Activated T-helper 1 cell treated with anti-CD3 and anti-CD28 coated beads, Interleukin-2, amount 50 U/mL, for 16 hours (primary cell): ENCODE measurements at places on chromosomes 3 and 15.
A peak's percentile ranks its signal among the peaks of the same experiment; 100 is the strongest.

DNA sequence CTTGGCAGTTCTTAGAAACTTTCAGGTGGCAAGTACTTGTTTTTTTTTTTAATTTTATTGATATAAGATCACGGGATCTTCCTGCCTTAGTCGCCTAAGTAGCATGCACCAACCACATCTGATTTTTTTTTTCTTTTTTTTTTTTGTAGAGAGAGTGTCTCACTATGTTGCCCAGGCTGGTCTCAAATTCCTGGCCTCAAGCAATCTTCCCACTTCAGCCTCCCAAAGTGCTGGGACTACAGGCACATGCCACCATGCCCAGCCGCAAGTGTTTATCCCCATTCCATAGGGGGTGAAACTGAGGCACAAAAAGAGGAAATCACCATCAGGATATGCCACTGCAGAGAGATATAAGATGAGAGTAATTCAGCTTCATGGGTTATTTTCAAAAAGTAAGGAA, 102.9 kb downstream of the IGF2BP2 start:
- DNase-seq: no peak

GRCh38 chr15:66641485-66642315, 60.3 kb upstream of the SMAD6 start:
- no peak for DNase-seq

DNA sequence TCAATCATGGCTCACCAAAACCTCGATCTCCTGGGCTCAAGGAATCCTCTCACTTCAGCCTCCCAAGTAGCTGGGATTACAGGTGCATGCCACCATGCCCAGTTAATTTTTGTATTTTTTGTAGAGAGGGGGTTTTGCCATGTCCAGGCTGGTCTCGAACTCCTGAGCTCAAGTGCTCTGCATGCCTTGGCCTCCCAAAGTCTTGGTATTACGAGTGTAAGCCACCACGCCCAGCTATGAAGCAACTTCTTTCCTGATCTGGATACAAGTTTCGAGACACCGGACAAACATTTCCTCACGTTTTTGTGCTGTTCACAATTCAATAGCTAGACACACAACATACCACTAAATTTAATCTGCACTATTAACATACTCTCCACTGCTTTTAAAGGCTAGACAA, 3.4 kb upstream of the SYNM start:
- DNase-seq: no peak

DNA sequence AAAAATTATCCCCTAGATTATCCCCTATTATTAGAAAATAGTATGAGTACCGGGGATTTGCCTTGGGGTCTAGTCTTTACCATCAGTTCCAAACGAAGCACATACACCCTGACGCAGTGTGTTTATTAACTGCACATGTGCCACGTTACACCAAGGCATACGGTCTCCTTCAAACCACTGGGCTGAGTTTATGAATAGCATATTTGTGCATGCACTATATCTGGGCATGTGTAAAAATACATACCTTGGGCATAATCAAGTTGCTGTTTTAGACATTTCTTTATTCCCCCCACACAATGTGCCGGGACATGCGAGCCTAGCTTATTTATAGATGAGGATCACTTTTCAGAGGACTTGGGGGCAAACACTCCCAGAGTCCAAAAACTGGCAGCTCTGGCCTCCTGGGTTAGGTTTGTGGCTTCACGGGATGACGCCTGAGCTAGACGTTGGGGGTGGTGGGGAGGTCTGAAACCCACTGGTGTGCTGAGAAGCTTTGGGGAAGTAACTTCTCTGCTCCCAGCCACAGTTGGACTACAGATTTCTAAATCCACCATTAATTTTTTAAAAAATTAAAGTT, 16.2 kb downstream of the IGDCC4 start:
- no peak for DNase-seq

DNA sequence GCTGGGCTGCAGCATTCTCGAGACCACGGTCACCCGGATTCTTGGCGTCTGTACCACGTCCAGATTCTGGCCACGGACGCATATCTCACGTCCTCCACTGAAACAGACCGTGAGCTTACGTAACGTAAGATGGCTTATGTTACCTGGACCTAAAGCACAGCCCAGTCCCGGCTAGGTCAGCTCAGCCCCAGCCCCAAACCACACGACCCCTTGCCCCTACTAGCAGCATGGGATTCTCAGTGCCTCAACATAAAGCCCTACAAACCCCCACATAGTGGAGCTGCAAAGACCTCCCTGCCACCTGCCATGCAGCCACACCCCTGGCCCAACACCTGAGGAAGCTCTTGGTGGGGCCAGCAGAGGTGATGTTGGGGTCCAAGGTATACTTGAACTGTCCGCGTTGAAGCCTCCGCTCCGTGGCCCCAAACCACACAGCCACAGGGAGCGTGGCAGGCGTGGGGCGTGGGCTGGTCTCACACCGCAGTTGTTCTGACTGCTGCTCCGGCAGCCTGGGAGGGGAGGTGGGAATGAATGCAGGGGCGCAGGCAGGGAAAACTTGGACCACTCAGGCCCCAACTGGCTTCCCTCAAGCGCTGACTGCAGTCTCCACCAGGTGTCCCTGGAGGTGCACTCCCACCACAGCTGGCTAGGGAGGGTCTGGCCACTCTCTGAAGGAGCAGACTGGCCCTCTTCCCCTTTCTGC, 14.5 kb downstream of the PLXNB1 start:
- DNase-seq: no peak

DNA sequence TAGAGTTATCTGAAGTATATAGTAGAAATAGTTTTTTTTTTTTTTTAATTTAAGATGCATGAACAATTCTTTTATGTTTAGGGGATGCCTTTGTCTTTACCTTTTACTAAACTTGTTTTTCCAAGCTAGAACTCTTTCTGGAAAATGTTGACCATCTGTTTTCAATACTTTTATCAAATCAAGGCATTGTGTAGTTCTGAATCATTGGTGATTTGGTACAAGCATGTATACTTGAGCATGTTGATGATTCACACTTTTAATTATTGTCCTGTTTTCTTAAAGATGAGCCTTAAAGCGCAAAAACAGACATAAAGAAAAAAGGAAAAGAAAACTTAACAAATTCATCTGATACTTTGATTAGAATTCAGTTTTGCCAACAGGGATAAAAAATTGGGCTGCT, 28.3 kb downstream of the PDCD6IP start:
- DNase-seq: no peak

- no peak for DNase-seq
Measured at GRCh38 chr3:50557915-50558314, 9.6 kb downstream of the C3orf18 start.

- DNase-seq: no peak
Measured at GRCh38 chr3:64265646-64266045, 40.4 kb upstream of the PRICKLE2 start.

DNA sequence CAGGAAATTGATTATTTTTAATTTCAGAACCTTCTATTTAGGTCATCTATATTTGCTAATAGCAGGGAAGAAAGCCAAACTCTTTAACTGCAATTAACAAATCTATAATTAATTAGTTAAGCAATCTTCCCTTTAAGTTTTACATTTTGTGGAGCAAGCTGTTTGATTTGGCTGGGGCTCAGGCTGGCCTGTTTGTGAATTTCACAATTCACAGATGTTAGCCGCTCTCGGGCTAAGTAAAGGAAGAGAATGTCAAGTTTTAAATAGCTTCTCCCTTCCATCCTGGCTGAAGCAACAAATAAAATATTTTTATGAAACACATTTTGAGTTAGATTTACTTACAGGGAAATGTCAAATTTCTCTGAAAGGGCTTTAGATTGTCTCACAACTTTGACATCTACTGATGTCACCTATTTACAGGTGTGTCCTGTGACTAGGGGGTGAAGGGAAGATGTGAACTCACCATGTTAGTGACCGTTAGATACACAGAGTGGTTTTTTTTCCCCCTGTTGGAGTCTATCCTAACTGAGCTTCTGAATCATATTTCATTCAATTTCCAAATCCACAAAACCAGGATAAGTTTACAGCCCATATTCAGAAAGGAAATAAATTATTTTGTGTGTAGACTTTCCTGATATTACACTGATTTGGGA, 1.3 kb upstream of the TP63 start:
- DNase-seq: no peak

- no peak for DNase-seq
Measured at GRCh38 chr3:194328053-194328657, 23.0 kb downstream of the CPN2 start.

- no peak for DNase-seq
Measured at GRCh38 chr3:171620825-171621434, 160.7 kb upstream of the TNIK start.

GRCh38 chr3:9167222-9167621, 82.2 kb downstream of the SRGAP3 start:
- DNase-seq: no peak

GRCh38 chr3:127031845-127032244, 48.9 kb downstream of the PLXNA1 start:
- no peak for DNase-seq

- DNase-seq: no peak
Measured at GRCh38 chr3:55947406-55947805, 460.3 kb upstream of the WNT5A start.

DNA sequence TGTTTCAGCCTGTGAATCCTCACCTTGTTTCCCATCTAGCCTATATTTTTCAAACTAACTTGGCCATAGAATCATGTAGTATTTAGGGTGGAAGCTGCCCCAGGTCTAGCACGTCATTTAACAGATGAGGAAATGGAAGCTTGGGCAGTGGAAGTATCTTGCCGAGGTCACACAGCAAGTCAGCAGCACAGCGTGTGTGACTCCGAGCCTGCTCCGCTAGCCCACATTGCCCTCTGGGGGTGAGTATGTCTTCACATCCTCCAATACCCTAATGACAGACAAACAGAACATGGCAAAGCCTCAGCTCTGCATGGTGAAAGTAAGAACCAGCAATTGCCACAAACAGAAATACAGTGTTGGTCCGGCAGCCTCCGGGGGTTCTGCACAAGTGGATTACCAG, 2.2 kb upstream of the CCR5 start:
- DNase-seq: peak; percentile 46

DNA sequence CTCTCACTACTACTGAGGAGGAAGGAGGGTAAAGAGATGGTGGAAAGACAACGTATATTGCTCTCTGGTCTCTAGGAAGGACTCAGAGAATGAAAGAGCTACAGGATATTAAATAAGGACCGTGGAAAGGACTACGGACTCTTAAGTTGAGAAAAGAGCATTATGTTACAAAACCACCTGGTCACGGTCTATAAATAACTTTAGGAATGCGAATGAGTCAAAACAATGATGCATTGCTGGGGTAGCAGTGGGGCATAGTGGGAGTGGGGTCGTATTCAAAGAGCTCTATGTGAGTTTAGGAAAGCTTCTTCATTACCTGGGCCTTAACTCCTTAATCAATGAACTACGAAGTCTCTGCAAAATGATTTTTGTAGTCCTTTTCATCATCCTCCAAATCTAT, 295.7 kb upstream of the SOX14 start:
- no peak for DNase-seq

DNA sequence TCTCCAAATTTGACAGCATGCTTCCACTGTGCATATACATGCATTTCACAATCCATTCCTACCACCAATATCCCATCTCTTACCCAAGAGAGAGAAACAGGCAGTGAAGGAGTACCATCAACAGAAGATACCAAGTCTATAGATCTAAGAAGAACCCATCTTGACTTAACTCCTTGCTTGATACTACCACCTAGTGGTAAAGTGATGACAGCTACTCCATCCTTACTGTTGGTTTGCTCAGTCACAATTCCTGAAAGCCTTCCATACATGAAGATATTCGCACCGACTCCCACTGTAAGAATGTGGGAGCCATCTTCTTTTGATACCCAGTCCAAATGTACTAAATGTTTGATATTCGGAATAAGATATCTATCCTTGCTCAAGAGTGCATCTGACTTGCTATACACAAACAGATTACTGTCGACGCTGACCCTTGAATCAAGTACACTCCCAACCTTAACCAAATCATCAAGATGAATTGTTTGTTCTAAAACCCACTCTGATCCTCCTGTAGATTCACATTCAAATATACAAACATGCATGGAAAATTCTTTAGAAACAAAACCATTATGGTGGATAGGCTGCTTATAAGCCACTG, 123.1 kb downstream of the DMXL2 start:
- DNase-seq: no peak

- DNase-seq: no peak
Measured at GRCh38 chr3:168455814-168456213, 360.1 kb upstream of the GOLIM4 start.

GRCh38 chr3:16513141-16514020, at the start of gene RFTN1:
Gene RFTN1 (minus strand): TSS chr3:16513699. CDS start chr3:16493869, 19,830 bp downstream.
- peak; percentile 9 for DNase-seq

- DNase-seq: no peak
Measured at GRCh38 chr3:5458526-5458925, 271.0 kb downstream of the EDEM1 start.

- no peak for DNase-seq
Measured at GRCh38 chr3:38120693-38121450, 16.1 kb downstream of the ACAA1 start.

DNA sequence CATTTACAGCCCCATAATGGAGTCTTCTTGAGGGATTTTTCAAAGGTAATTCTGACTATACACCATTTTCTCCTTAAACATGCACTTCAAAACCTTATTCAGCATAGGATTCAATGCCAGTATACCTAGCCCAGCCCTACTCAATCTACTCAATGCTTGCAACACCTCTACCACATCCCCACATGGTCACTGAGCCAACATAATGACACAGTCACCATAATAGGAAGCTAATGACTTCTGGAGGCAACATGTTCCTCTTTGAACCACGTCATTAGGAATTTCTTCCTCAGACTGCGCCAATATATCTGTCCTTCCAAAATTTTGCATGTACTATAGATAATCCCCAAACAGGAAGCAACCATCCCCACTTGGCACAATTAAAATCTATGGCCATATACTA, 153.9 kb upstream of the SETMAR start:
- DNase-seq: no peak

DNA sequence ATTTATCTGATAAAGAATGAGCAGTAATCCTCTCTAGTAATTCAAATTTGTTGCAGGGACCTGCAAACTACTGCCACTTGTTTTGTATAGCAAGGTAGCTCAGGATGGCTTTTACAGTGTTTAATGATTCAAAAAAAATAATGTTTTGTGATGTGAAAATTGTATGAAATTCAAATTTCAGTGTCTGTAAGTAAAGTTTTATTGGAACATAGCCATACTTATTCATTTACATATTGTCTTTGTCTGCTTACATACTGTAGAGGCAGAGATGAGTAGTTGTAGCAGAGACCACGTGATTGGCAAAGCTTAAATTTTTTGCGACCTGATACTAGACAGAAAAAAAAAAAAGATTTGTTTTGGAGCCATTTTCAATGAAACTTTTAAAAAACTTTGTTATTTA, 6.5 kb upstream of the UTS2B start:
- DNase-seq: no peak

- DNase-seq: no peak
Measured at GRCh38 chr15:36039996-36040572, 494.1 kb upstream of the DPH6 start.

- no peak for DNase-seq
Measured at GRCh38 chr3:146087116-146087515, 73.9 kb downstream of the PLOD2 start.
